ENCODE measurements at places on chromosomes 5 and 9.

DNA sequence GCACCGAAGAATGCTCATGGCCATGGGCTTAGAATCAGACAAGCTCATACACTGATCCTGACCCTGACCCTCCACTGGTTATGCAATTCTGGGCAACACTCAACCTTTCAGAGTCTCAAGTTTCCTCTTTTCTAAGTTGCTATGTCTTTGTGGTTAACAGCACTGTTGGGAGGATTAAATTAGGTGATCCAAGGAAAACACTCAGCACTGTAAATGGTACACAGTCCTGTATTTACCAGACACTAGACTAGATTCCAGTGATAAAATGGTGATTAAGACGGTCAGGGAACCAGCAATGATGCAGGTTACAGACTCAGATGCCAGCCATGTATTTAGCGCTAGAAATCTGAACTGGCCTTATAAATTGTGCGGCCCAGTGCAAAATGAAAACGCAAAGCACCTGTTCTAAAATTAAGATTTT lies 8.1 kb downstream of the ARL15 start:
- ATAC-seq: no peak

GRCh38 chr5:139946440-139946839 lies 96.7 kb downstream of the NRG2 start:
- ATAC-seq: no peak

GRCh38 chr9:71121275-71122021 lies at the start of gene TRPM3:
Gene TRPM3 (minus strand): TSS chr9:71121621. CDS start chr9:71121354, 267 bp downstream.
- ATAC-seq: no peak

DNA sequence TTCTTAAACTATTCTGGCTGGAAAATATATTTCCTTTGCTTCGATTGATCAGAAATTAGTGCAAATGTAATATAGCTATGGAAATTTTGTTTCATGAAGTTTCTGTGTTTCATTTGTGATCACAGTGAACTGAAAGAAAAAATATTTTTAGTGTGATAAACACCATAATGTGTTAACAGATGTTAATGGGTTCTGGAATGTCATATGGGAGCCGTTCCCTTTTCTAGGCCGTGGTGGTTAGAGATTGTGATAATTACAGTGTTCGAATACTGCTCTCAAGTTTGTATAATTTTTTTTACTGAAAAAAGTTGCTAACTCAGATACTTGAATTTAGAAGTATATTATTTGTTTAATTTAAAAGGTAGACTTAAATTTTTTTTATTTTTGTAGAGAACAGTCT lies 19.3 kb downstream of the GAPVD1 start:
- ATAC-seq: no peak

GRCh38 chr5:82820188-82820587 lies 257.0 kb downstream of the TMEM167A start:
- ATAC-seq: no peak

GRCh38 chr9:37295178-37295577 lies 127.3 kb upstream of the GRHPR start:
- no peak for ATAC-seq

DNA sequence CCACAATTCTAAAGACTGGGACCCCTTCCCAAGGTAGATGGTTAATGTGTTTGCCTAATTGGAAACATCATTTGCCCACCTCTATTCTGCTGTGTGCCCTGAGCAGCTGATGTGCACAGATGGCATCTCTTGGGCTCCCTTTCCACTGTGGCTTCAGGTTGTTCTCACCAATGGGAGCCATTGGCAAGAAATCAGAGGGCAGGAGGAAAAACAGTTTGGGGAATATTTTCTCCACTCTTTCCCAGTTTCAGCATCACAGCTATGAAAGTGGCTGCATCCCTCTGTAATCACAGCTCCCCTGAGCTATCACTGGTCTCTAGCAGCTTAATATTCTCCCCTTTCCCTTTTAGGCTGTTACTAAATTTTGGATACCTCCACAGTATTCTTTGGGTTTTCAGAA lies 911.6 kb upstream of the SEMA6A start:
- no peak for ATAC-seq

- ATAC-seq: no peak
These were observed 562.2 kb upstream of the TRPC7 start for GRCh38 chr5:136927571-136927970.

GRCh38 chr5:6372251-6373080 lies 5.9 kb downstream of the MED10 start:
- no peak for ATAC-seq

Data from activated CD4-positive, CD25-positive, alpha-beta regulatory T cell treated with anti-CD3 and anti-CD28 coated beads, Interleukin-2, amount 50 U/mL, for 24 hours (primary cell).